ENCODE measurements at places on chromosomes 7 and 10. TPM values are rescaled to one million over a fixed set of nuclear protein-coding genes. Genes with fewer than 3 reads are reported as not detected.

FOXP2 gene
- total RNA-seq = 23.1 TPM

FGFR2 gene
- total RNA-seq = 2.9 TPM

TBXAS1 gene
- total RNA-seq = 2.5 TPM

RET gene
- total RNA-seq = not detected

DNA sequence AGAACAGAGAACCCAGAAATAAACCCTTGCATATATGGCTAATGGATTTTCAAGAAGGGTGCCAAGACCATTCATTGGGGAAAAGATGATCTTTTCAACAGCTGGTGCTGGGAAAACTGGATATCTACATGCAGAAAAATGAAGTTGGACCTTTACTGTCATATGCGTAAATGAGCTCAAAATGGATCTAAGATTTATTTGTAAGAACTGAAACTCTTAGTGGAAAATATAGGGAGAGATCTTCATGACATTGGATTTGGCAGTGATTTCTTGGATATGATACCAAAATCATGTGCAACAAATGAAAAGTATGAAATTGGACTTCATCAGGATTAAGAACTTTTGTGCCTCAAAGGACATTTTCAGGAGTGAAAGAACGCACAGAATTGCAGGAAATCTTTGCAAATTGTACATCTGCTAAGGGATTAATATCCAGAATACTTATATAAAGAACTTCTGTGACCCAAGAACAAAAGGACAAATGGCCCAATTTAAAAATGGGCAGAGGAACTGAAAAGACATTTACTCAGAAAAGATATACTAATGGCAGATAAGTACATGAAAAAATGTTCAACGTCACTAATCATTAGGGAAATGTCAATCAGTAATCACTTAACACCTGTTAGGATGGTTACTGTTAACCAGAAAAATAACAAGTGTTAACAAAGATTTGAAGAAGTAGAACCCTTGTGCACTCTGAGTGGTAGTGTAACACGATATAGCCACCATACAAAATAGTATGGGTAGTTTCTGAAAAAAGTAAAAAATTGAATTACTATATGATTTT lies 6.1 kb downstream of the DBF4 start:
- peaks cover 12% of the 10 kb centered on the region for H3K4me1 ChIP-seq
- H3K4me3 ChIP-seq = no peak overlapping the region
- H3K27ac ChIP-seq = no peak overlapping the region

DNA sequence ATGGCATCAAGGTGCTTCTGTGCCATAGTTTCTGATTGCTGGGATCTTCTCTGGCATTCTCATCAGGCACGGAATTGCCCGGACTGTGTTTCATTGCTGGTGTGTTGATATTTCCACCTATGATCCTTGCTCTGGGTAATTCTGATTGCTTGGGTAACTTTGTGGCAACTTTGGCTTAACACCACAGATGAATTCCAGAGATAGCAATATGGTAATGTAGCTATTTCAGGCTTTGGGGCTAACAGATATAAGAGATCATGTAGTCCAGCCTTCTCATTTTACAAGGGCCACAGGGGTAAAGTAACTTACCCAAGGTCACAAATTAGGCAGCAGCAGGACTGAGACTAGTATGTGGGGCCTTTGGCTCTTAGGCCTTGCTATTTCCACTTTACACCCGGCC lies 53.9 kb upstream of the PLPP4 start:
- peaks cover 2% of the 10 kb centered on the region for H3K27me3 ChIP-seq
- no peak overlapping the region for H3K27ac ChIP-seq
- no peaks in the 10 kb centered on the region for H3K36me3 ChIP-seq
- H3K4me3 ChIP-seq = no peak overlapping the region
- no peak for DNase-seq

Data from chondrocyte (in vitro differentiated cells).